Activated CD4-positive, alpha-beta T cell treated with anti-CD3 and anti-CD28 coated beads, Interleukin-2, amount 10 ng/mL, durations not matched to agents 24 days and 14 days (primary cell): ENCODE measurements at places on chromosomes 3 and 15.

DNA sequence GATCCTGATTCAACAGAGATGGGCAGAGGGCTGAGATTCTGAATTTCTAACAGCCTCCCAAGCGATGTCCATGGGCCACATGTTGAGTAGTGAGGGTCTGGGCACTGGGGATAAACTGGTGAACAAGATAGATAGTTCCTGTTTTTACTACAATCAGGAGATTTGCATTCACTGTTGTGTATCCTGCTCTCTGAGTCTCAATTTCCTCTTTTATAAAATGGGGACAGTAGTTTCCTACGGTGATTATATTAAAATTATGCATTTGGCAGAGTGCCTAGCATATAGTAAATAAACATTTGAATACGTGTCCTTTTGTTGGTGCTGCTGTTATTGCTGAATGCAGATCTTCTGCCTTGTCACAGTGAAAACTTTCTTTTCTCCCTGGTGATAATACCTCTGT, 102.5 kb downstream of the MYH15 start:
- no peak for DNase-seq

DNA sequence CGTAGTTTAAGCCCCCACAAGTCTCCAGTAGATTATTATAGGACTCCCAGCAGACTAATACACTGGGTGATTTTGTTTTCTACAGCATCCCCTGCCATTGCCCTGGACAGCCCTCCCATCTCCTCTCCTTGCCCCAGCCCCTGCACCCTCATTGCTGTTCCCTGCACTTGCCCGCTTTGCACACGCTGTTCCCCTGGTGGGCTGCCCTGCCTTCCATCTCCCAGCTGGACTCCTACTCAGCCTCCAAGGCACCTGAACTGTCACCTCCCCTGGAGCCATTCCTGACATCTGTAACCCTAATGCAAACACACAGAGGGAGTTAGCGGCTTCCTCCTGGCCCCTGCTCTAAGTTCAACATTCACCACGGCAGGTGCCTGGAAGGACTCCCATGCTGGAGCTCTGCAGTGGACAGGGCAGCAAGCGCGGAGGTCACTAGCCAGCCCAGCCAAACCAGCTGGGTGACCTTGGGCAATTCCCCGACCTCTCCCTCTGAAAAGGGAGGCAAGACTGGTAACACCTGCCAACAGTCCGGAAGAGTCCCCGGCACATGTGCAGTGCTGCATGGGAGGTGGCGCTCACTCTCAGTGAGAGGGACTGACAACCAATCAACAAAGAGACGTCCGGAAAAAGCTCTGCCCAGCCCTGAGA, 38.8 kb upstream of the IQSEC1 start:
- DNase-seq = no peak

DNA sequence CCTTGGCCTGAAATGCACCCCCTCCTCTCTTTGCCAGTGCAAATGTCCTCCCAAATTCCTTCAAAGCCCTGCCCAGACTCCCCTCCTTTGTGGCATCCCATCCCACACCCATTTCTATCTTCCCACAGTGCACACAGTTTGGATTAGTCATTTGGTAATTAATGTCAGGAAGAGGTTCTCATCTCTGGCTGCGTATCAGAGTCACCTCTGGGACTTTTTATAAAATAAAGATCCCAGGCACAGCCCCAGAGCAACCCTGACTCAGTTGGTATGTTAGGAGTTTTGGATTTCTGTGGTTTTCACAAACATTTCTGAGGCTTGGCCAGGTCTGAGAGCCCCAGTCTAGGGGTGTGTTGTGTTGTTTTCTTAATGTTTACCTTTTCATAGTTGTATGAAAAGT, 41.6 kb downstream of the C3orf20 start:
- no peak for DNase-seq

DNA sequence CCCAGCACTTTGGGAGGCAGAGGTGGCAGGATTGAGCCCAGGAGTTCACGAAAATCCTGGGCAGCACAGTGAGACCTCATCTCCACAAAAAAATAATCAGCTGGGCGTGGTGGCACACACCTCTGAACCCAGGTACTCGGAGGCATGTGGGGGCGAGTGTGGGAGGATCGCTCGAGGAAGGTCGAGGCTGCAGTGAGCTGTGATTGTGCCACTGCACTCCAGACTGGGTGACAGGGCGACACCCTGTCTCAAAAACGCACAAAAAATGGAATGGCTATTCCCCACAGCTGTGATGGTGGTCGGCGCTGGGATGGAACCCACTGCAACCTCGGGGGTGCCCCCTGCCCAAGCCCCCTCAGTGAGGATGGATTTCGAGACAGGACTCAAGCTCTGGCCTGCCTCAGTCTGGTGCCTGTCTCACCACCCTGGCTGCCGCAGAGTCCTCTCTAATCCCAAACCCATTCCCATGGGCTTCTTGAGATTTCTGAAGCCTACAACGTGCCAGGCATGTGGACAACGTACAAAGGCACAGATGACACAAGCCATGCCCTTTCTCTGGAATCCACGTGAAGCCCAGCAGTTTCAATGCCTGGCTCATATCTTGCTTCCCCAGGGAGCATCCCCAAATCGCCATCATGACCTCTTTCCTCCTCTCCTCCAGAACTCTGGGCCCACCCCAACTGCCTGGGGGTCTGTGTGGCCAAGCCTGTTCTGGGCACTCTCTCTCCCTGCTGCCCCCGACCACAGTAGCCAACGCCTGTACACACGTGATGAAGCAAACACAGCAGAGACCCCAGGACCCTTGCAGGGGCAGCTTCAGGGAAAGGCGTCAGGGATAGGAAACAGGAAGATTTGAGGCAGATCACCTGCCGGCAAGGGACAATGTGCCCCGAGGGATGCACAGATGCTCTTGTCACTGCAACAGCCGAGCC, 32.4 kb downstream of the ADAMTS17 start:
- no peak for DNase-seq

GRCh38 chr15:72231066-72231832, at the start of gene PKM:
Gene PKM (minus strand): TSS chr15:72231190. CDS start chr15:72219097, 12,093 bp downstream.
- peak; percentile 99 for DNase-seq

DNA sequence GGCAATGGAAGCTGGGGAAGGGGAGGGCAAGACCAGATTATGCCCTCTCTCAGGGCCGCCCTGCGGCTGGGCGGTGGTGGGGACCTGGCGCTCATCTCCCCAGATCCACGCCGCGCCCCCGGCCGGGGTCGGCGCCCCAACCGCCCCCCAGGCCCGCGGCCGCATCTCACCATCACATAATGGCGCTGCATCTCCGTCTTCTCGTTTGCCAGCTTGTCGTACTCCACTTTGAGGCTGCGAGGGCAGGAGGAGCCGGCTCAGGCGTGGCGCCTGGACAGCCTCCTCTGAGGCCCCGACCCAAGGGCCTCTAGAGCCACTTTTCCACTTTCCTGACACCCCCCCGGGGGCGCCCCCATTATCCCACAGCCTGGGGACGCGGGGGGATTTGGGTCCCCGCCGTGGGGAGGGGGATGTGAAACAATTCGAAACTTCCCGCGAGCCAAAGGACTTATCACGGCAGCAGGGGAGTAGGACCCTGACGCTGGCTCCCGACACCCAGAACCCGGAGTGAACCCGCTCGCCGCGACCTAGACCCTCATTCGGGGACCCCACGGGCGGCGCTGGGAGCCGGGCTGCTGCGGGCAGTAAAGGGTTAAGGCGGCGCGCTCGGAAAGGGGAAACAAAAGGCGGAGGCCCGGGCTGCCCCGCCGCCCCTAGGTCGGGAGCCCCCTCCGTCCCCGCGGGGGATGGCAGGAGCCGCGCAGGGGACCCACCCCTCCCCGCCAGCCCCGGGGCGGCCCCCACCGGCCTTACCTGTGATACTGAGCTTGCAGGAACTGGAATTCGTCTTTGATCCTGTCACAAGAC, 2.1 kb downstream of the TLE3 start:
- peak; percentile 73 for DNase-seq

DNA sequence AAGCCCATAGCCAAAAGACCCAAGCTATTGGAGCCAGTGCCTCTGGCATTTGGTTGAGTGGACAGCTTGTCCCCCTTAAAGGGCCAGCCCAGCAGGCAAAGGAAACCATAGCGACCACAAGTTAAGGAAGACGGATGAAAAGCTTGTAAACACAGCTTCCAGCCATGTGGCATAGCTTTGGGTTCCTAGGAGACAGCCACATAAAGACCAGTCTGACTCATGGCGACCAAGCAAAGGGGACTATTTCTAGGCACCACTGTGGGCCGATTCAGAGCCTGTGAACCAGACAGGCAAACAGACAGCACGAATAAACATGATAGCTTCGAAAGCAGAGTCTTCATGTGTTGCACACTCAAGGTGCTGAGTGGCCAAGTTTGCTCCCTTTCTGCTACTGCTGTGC, 30.5 kb upstream of the SRGAP3 start:
- no peak for DNase-seq

DNA sequence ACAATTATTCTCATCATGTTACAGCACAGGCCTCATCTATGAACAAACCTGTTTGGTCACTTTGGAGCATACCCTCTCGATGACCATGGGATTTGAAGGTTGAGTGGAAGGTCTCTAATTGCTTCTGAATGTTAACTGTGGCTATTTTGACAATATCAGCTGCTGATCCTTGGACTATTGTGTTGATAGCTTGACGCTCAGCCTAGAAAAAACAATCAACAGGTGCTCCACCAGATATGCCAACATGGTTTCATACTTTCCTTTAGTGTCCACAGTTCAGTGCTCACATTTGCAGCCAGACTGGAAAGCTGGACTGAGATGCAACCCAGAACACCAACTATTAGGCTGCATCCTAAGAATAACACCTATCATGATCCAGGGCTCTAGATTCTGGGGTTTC, 109.7 kb downstream of the POLQ start:
- no peak for DNase-seq

DNA sequence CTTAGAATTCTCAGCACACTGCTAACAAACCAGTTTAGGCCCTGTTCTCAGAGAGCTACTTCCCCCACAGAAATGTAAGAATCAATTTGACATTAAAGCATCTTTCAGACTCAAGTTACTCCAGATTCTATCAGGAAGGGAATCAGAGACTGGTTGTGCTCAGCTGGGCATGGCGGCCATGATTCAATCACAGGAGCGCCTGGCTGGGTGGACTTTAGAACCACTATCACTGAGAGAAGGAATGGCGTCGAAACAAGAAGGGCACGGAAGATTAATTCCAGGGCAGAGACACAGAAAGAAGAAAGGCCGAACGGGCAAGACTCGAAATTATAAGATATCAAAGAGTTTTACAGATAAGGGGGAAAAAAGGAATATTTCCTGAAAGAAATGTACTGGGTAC, 6.2 kb downstream of the TNIK start:
- peak; percentile 47 for DNase-seq
